Brain pericyte (primary cell): ENCODE measurements at places on chromosomes 7 and 10.

- no peak for DNase-seq
These were observed 46.3 kb downstream of the INSYN2A start for GRCh38 chr10:127150136-127150535.

DNA sequence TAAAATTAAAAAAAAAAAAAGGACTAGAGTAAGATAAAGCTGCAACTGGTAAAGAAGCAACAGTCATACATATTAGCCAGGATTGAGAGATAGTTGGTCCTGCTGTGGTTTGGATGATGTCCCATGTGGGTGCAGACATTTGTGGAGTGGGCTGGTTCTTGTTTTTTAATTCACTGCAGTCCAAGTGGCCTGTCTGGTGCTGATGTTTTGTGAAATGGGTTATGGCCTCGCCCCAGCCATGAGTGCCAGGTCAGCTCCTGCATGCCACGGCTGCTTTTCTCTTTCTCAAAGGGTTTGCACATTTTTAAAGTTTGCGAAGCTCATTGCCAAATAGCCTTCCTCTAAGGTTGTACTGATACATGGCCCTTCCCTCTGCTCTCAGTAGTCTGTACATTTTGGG, 14.1 kb upstream of the BTBD16 start:
- DNase-seq: no peak

DNA sequence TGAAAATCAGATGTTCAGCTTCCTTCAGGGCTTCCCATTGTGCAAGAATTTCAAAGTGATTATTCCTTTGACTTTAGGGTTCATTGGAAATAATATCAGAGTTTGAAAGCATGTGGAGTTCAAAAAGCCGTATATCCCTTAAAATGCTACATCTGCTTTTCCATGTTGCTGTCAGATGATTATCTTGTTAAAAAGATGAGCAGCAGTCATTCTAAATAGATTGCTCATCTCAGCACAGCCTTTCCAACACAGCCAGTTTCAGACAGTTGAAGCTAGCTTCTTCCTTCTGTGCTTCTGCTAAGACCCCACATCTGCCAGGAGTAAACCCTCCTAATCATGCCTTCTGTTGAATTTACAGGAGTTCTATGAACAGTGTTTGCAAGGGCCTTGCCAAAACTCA, 204.4 kb upstream of the PTER start:
- DNase-seq: no peak

- DNase-seq: no peak
These were observed 11.0 kb downstream of the GHRHR start for GRCh38 chr7:30974605-30975255.

DNA sequence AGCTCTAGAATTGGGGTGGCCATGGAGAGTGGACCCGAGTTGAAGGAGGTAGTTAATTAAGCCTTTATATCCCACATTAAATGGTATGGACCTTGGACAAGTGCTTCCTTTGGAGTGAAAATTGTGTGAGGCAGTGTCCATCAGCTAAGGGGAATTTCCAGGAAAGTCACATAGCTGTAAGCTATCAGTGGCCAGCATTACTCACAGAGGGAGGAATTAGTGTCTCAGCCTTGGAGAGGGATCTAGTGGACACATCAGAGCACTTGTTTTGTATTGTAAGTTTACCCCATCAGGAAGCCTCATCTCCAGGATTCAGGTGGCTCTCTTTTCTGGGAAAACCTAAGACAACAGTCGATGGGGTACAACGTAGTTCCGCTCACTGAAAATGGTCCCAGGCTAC, 416.7 kb downstream of the TFEC start:
- no peak for DNase-seq

GRCh38 chr7:27165996-27166530, 726 bp upstream of the HOXA9 start:
- DNase-seq: no peak

DNA sequence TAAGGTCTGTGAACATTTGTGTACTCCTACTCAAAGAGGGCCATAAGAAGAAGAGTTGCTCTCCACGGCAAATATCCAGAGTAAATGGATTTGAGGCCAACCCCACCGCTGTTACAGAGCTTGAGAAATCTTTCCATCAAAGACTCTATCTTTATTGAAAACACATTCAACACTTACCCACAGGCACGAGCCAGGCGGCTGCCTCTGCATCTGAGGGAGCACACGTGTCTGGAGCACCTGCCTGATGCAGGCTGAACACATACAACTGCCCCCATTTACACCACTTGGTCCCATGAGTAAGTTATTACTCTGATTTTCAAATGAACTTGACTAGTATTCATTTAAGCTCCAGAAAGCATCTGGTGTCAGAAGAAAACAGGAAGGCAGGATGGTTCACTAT, 38.7 kb downstream of the HBP1 start:
- DNase-seq: no peak

GRCh38 chr10:126950401-126951105, 45.3 kb downstream of the DOCK1 start:
- DNase-seq: no peak

- no peak for DNase-seq
These were observed 44.2 kb downstream of the ZMIZ1 start for GRCh38 chr10:79112881-79113431.

GRCh38 chr7:29956487-29956836, 33.1 kb downstream of the SCRN1 start:
- DNase-seq: no peak

DNA sequence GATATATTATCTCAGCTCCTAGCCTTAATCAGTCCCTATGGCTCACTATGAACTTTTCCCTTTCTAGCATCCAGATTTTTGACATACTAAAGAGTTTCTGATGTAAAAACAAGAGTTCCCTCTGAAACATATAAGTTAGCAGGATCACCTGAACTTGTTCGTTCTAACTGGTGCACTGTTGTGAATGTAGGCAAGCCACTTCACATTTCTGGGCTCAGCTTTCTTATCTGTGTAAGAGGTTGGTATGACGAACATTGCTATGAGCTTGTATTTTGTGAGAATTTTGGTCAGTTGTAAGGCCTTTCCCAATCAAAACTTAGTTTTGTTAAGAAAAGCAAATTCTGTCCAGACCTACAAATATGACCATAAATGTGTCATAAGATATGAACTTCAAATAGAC, 46.1 kb downstream of the MAGI2 start:
- DNase-seq: no peak

DNA sequence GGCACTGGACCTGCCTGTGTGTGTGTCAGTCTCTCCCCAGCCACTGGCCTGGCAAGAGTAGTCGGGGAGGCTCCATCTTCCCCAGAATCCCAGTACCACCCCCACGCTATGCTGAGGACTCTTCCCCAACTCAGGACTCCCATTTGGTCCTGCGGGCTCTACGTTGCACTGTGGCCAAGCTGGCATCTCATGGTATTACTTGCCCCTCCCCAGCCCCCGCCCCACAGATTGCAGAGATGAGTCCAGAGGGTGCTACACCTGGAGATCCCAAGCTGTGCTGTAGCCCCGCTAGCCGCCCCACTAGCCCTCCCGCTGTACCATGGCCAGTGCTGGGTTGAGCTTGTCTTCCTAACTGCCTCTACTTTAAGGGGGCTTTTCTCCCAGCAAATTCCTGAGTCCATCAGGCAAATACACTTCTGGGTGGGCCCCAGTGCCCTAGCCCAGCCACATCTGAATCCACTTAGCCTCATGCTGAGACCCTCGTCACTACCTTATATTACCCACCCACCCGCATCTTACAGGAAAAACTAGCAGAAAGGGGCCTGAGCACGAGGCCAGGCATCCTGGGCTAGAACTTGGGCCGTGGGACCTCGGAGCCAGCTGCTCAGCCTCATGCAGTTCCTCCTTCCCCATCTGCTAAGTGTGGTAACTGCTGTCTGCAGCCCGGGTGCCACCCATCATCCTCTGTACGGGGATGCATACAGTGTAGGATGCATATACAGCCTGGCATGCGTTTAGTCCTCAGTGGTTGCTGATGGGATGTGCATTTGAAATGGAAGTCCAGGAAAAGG, 65.8 kb upstream of the CACUL1 start:
- no peak for DNase-seq

- DNase-seq: no peak
These were observed 111.3 kb downstream of the UBE2H start for GRCh38 chr7:129841465-129841864.

DNA sequence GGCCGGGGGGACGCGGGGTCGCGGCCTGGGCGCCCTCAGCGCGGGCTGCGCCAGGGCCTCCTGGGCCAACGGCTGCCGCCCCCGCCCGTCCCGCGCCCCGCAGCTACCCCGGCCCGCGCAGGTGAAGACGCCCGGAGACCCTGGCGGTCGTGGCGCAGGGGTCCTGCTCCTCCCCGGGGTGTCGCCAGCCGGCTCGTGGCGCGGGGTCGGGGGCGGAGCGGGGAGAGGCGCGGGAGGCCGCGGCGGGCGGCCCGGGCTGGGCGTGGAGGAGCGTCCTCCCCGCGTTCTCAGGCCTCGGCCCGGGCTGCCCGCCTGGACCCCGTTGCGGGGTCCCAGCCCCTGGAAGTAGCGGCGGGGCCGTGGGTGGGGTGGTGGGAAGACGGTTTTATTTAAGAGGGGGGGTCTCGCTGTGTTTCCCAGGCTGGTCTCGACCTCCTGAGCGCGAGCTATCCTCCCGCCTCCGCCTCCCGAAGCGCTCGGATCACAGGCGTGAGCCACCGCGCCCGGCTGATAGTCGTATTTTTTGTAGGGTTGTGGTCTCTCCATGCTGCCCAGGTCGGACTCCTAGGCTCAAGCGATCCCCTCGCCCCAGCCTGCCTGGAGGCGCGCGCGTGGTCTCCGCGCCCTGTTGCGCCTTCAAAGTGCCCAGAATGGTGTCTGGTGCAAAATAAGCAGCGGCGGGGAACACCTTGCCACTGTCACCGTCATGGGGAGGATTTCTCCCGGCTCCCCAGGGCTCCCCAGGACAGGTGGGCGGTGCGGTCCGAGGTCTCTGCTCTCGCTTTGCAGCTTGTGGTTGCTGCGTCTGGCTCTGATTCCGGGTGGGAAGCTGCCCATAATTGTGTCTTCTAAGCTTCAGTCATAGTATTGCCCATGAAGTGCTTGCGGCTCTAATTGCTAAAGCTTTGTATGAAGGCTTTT, 15.3 kb upstream of the SUN1 start:
- no peak for DNase-seq
